ENCODE measurements at places on chromosomes 6 and 20. TPM values are rescaled to one million over a fixed set of nuclear protein-coding genes. Genes with fewer than 3 reads are reported as not detected.

Gene FAM210B
- 63.6 TPM for polyA plus RNA-seq

Gene KHDC1
- polyA plus RNA-seq = 7.0 TPM

Gene NR2E1
- polyA plus RNA-seq = not detected

Gene TCP11
- polyA plus RNA-seq = 0.16 TPM

Gene LCA5
- 1.9 TPM for polyA plus RNA-seq

Gene GPX5
- polyA plus RNA-seq = not detected

Gene GLP1R
- polyA plus RNA-seq = not detected

Gene SLC22A16
- polyA plus RNA-seq = not detected

Gene TCEA2
- polyA plus RNA-seq = 12.7 TPM

Gene TBXT
- not detected for polyA plus RNA-seq

Gene CASS4
- polyA plus RNA-seq = 65.8 TPM

Gene ADGRB3
- polyA plus RNA-seq = 0.01 TPM

DNA sequence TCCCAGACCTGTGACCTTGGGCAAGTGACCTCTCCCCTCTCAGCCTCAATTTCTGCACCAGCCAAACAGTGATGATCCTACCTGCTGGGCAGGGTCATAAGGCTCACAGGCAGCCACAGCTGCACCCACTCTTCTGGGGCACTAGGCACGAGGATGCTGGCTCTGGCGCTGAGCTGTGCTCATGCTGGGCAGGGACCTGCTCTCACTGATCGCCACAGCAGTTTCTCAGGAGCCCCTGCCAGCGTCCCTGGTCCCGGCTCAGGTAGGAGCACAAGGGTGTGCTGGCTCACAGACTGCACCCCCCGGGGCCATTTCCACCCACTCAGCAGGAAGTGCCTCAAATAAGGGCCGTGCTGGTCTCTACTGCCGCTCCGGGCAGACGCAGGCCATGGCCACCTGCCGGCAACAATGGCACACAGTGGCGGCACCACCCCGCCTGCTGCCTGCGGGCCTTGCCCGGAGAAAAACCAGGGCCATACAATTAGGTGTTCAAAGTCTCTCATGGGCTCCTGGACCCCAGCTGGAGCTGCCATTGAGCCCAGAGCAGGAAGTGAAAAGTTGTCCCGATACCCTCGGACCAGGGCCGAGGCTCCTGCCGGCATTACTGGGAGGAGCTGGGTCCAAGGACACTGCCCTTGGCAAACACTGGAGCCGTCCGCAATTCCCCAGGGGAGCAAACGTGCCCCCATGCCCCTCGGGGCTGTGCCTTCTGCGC is 4.6 kb upstream of the CABLES2 start:
- DNase-seq = no peak

DNA sequence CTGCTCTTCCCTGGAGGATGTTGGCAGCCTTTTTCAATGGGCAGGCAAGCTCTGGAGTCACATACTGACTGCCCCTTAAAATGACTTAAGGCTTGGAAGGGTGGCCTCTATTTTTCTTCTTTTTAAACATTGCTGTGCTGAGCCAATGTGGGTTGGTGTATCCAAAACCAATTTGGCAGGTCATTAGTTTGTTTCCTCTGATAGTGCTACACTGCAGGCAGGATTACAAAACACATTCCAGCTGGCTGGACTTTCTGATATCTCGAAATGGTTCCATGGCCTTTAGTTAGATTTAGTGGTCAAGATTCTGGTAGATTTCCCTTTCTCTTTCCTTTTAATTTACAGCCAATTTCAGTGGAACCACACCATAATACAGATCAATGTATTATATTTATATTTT is 28.1 kb upstream of the BMP2 start:
- no peak for DNase-seq

DNA sequence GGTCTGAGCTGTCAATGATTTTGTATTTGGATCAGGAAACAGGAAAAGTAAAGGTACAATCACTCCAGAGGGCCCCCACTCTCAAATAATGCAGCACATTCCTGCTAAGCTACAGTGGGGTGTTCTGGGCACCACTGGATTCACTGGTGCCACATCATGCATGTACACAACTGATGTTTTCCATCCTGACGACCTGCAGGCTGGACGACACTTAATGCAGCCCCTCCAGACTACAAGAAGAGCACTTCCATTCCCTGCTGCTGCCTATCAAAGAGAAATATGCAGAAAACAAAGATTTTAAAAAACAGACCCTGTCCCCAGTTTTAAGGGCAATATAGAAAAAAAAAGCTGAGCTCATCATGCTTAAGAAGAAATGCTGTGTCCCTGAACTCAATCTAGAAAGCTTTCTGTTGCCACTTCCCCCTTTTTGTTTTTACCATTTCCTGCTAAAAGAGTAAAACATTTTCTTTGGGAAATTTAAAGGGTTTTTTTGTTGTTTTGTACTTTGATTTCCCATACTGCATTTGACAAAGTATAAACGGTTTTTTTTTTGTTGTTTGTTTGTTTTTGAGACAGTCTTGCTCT is 35.5 kb downstream of the ABHD12 start:
- no peak for DNase-seq

DNA sequence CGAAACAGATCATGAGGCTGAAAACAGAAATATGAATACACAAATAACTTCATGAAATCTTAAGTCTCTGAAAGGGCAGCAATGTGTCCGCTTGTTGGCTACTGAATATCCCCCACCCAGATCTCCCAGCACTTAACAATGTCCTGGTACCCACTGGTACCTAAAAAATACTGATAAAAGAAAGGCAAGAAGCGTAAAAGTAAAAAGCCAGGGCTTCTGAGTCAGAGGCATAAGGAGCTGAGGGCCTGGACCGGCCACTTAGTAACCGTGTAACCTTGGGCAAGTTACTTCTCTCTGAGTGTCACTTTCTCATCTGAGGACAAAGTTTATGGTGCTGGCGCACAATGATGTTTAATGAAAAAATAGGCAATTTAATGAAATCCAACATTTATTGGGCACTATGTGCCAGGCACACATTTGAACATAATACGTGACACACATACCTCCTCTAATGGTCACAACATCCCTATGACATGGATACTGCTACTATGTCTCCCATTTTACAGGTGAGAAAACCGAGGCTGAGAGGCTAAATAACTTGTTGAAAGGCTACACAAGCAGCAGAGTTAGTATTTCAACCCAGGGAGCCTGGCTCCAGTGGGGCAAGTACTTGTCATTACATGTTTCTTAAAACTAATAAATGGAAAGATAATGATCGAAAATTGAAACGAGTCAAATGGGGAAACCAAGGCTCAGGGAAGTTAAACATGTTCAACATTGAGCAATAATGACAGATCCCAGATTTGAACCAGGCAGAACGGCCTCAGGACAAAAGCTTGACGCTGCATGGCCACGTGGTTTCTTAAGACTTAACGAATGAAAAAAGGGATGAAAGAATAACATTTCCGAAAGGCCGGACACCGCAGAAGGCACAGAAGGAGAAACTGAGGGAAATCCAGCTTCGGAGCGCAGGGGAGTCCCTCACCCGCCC is 828 bp downstream of the TP53RK start:
- peak; percentile 42 for DNase-seq

DNA sequence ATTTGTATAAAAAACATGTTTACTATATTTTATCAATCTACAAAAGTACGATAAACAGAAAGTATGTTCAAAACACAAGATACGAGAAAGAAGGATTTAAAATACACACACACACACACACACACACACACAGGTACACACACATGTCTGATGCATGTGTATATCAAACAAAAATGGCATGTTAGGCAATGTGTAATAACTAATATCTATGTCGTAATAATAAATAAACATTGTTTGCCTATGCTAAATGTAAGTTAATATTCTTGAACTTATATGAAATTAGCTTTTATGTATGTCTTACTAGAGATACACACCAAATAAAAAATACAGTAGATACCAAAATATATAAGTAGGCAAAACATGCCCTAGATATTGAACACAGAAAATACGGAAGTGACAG is 894.9 kb downstream of the EYS start:
- DNase-seq = no peak

- no peak for DNase-seq
Observed at GRCh38 chr20:23203310-23203709, 117.2 kb upstream of the CD93 start.

DNA sequence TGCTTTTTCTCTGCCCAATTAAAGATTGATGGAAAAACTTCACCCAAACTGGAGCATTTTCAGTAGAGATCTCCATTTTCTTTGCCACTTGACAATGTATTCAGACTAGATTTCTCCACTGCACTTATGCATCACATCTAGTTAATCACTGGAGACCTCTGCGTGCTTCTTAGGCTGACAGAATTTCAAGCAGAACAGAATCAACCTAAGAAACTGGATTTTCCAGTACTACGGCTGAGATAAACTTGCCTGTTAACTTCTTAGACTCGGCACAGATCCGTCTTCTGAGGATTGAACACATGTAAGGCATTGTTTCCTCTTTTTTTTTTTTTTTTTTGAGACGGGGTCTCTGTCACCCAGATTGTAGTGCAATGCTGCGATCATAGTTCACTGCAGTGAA is 139.2 kb downstream of the LRRC1 start:
- no peak for DNase-seq

GRCh38 chr6:134288538-134289203 is 29.2 kb downstream of the SGK1 start:
- DNase-seq = peak; percentile 88

DNA sequence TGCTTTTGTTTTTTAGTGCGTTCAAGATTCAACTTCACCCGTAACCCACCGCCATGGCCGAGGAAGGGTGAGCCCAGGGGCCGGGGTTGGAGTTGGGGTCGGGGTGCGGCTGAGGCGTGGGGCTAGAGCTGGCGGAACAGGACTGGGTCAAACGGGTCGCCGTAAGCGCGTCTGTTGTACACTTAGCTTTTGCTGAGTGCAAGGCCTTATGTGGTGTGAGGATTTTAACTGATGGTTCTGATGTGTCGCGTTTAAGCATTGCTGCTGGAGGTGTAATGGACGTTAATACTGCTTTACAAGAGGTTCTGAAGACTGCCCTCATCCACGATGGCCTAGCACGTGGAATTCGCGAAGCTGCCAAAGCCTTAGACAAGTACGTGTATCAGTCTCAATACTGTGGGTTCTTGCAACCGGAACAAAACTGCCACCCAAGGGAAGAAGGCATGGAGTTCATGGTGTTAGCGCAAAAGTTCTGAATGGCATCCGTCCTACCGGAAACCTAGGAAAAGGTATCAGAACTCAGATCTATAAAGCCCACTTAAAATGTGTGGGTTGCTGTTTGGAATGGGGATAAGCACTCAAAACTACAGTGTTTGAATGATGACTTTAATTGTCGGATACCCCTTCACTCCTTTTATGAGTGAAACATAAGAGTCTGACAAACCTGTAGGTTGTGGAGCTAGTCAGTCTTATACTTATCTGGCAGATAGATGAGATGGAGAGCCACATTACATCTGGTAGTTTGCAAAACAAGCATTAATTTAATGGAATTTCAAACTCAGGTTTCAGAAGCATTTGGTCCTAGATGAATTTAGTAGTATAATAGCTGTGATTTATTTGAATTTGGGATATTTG is 574 bp downstream of the RPS12 start:
- peak; percentile 20 for DNase-seq

DNA sequence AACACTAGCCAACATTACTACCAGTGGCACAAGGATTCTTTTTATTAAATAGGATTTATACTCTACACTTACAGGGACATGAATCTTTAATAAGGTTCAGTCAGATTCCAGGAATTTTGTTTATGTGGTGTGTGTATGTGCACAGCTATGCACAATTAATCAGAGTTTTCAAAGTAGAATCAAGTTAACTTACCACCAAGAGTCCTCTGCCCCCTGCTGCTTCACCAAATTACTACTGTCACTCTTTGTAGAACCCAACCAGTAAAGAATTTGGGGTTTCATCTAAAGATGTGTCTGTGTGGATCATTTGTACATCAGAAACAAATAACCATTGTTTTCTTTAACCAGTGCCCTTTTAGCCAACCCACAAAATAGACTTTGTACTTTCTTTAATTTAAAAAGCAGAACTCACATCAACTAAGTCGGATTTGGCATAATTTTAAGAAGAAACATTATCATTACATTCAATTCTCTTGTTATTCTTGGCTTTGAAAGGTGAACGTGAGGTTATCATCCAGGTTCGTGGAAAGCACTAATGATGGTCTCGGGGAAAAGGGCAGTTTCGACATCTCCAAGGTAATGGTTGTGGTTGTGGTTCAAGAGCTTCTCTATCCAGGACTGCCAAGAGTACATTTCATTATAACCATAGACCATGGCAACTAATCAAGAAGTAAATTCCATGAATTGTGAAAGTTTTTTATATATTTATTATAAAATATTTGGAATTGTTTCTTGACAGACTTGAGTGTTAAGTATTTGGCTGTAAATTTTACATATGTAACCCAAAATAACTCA is 514.3 kb upstream of the ID4 start:
- no peak for DNase-seq

GRCh38 chr6:65671922-65672321 is 35.1 kb downstream of the EYS start:
- no peak for DNase-seq

- DNase-seq = no peak
Observed at GRCh38 chr20:63642527-63643247, 10.5 kb downstream of the STMN3 start.

DNA sequence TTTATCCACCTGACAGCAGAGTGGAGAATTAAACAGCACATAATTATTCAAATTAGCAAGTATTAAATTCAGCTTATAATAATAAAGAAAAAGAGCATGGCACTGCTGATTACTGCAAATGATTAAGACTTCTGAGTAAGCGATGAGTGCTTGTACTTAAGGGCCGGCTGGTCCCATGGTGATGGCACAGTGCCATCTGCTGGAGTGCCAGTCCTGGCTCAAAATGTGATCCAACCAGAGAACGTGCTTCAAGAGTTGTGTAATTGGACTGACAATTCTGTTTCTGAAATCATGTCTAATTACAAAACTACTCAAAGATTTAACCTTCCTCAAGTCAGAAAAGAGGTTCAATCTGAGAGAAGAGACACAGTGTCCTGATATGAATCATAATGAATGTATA is 181.6 kb upstream of the RGS17 start:
- peak; percentile 76 for DNase-seq

GRCh38 chr20:40955326-40955725 is 73.3 kb upstream of the TOP1 start:
- no peak for DNase-seq

- DNase-seq = no peak
Observed at GRCh38 chr6:110858562-110859214, 15.9 kb upstream of the AMD1 start.

DNA sequence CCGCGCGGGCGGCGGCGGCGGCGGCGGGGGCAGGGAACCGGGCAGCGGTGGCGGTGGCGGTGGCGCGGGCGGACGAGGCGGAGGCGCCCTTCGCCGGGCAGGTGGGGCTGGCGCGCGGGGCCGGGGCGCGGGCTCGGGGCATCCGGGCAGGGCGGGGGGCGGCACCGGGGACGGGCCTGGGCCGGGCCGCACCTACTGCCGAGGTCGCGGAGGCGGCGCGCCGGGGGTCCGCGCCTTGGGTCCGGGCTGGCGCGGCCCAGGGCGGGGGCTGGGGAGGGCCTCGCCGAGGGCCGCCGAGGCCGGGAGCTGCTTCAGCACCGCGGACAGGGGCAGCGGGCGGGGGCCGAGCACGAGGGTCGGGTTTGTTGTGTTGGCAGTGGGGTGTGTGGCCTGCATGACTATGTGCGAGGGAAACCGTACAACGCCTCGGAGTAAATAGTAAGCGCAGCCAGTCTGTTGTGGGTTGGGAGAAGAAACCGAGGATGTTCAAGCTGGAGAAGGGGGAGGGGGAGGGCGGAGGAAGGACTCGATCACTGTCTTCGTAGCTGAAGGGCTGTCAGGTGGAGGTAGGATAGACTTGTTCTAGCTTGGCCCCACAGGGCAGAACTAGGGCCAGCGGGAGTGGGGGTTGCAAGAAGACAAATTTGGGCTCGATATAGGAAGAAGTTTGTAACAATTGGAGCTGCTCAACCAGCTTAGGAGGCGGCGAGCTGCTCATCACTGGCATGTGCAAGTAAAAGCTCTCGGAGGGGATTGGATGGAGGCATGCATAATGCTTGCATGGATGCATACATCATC is 593 bp downstream of the MMP24 start:
- DNase-seq = peak; percentile 37
